ENCODE measurements at places on chromosomes 4 and X.

GRCh38 chrX:23732704-23733103 lies 10.4 kb downstream of the ACOT9 start:
- no peak for DNase-seq

- DNase-seq: no peak
These were observed 583.0 kb downstream of the BCOR start for GRCh38 chrX:39514801-39515200.

GRCh38 chr4:52366621-52367020 lies 292.5 kb downstream of the USP46 start:
- DNase-seq: no peak

- DNase-seq: no peak
These were observed 1015.3 kb downstream of the ARAP2 start for GRCh38 chr4:35229021-35229420.

GRCh38 chrX:87788976-87789375 lies 271.4 kb downstream of the KLHL4 start:
- no peak for DNase-seq
